ENCODE measurements at places on chromosomes 6 and 20.
A peak's percentile ranks its signal among the peaks of the same experiment; 100 is the strongest.

GRCh38 chr6:169404828-169405227, 151.2 kb upstream of the THBS2 start:
- DNase-seq, result no peak

- DNase-seq, result no peak
Observed at GRCh38 chr6:147604373-147604772, 95.9 kb downstream of the SAMD5 start.

DNA sequence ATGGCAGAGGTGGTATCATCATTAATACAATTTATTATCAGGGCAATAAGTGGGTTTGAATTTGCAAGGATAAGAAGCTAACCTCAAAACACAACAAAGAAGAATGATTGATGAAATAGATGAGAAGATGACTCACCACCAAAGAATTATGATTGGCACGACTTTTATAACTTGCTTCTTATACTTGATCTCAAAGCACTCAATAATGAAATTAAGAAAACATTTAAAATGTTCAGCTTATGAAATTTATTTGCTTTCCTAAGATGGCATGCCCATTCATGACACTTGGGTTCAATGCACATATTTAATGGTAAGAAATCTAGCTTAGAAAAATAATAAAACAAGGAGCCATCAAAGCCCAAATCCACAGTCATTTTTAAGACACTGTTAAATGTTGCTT, 477.5 kb downstream of the GJA1 start:
- no peak for DNase-seq

GRCh38 chr6:24415753-24416152, 13.0 kb downstream of the MRS2 start:
- no peak for DNase-seq

GRCh38 chr20:61322151-61322865, 70.2 kb downstream of the CDH4 start:
- no peak for DNase-seq

- DNase-seq, result no peak
Observed at GRCh38 chr20:57481281-57481711, 43.6 kb downstream of the CTCFL start.

DNA sequence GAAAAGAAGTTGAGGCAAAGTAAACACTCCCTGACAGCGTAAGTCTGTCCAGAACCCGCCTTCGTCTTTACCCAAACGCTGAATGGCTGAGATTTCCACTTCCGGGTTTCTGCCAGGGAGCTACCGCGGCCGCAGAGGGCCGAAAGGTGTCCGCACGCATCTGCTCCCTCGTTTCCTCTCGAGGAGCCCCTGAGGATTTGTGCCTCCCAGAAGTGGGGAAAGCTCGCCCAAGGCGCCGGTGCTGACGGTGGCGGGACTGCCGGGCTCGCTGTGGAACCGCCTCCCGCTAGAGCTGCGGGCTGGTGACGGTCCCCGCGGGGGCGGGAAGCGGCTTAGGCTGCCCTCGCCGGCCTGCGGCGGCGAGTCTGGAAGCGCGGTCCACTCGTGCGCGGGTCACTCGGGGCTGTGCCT, 1760.2 kb upstream of the DEFB115 start:
- DNase-seq, result no peak

DNA sequence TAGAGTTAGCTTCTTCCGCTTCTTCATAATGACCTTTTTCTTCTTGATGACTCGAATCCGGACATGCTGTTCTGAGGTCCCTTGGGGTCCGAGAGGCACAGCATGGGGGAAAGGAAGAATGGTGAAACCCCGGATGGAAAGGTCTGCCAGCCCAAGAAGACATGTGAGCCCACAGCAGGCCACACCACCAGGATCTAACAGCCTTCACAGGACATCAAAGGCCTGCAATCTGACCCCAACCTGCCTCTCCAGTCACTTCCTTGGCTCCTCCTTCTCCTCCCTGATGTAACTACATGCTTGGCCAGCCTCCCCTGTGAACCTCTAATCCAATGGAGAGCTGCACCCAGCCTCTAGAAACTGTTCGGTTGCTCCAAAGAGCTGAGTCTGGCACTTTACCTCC, 1.6 kb downstream of the CPXM1 start:
- no peak for DNase-seq

GRCh38 chr6:167098825-167099225, 24.1 kb upstream of the CCR6 start:
- no peak for DNase-seq

- no peak for DNase-seq
Observed at GRCh38 chr6:148151896-148152643, 190.6 kb upstream of the SASH1 start.

DNA sequence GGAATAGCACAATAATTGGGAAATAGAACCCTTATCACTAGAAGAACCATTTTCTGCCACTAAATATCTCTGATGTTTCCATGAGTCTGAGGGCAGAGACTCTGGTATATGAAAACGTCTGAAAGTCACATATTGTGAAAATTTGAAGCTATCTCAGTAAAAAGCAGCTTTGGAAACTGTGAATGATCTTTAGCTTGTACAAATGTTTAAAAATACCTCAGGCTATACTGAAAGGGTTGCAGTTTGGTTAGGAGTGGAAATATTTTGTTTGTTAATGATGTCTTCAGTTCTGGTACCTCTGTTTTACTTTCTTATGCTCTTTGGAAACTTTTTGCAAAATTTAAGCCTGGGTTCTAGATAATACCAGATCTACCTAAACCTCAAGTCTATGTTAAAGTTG, 135.0 kb downstream of the SLC16A10 start:
- DNase-seq, result no peak

- DNase-seq, result no peak
Observed at GRCh38 chr6:40909811-40910210, 129.2 kb downstream of the UNC5CL start.

- peak; percentile 56 for DNase-seq
Observed at GRCh38 chr6:53718597-53719460, 53.3 kb upstream of the KLHL31 start.

DNA sequence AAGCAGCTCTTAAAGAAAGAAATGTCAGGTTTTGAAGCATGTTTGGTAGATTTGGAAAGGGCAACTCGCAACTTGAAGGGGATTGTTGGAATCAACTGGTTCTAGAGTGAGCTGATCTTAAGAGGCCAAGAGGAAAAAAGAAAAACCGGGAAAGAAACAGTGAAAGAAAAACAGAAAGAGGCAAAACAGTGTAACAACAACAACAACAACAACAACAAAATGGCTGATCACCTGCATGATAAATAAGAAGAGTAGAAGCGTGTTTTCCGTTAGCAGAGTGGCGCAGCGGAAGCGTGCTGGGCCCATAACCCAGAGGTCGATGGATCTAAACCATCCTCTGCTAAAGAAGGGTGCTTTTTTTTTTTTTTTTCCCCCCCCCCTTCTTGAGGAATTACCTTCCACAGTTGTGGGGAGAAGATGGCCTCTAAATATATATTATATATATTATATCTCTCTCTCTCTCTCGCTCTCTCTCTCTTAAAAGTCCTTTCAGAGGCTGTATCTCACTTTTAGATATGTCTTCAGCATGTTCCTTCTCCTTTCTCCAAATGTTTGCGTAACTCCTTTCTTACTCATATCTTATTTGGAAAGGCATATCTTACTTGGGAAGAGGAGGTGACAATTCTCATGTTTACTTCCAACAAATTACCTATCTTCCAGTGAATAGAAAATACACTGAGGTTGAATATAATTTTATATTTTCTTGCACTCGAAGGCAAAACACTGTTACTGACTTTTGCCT, 134.4 kb downstream of the OR2B2 start:
- DNase-seq, result no peak

DNA sequence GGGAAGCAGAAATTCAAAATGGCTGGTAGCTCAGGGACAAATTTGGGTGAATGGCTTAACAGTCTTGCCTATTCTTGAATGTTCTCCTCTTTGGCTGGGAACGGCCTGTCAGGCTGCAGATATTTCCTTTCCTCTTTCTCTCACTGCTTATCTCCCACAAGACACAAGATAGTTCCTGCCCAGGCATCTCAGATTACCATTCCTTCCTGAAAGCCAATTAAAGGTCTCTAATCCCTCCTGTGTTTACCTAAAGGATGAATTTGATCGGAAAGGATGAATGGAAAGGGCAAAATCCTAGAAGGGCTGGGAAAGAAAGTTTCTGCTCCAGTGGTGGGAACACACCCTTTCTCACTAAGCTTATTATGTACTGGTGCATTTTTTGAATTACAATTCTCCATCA, 95.9 kb upstream of the JAG1 start:
- no peak for DNase-seq

GRCh38 chr6:32176476-32177182, 745 bp upstream of the AGPAT1 start:
- no peak for DNase-seq

DNA sequence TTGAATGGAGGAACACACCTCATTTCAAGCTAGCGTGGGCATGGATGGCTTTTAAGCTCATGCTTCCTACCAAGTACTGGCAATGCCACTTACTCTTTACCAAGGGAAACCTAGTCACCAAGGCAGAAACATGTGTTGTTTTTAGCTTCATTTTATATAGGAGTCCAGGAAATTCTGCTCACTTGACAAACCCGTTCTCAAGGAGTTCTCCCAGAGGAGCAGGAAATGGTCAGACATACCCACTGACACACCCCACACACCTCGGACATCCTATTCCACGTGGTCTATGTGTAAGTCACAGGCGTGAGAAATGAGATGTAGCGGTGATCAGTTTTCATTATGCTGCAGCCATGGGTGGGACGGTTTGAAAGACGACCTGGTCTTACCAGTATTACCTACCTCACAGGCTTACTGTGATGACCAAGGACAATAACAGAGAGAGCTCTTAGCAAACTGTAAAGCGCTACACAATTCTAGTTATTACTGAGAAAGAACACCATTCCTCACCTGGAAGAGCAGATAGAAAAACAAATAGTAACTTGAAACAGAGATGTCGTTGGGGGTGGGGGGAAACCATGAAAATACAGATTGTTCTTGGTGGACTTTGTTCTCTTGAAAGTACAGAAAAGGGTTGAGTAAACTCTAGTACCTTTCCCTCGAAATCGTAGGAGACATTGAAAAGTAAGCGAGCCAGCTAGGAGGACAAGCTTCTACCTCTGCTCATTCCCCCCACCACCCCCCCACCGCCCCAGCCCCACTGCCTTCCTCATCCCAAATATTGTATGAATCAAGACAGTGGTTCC, 1.7 kb downstream of the CNKSR3 start:
- peak; percentile 47 for DNase-seq

DNA sequence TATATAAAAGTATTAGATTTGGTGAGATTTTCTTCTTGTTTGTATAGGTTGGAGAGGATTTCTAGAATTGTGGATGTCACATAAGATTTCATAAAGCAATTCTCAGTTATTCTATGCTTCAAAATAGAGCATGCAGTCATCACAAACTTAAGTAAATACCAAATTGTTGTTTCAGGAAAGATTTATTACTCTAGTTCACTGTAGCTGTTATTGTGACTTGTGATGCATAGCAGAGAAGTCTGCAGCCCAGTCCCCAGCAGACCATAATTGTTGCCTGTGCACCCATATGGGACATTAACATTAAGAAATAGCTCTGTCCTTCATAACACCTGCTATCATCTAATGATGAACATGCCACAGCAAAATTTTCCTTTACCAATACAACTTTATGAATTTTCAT, 228.0 kb upstream of the FAM83B start:
- no peak for DNase-seq

- DNase-seq, result no peak
Observed at GRCh38 chr20:8986631-8987030, 82.3 kb upstream of the PLCB4 start.

DNA sequence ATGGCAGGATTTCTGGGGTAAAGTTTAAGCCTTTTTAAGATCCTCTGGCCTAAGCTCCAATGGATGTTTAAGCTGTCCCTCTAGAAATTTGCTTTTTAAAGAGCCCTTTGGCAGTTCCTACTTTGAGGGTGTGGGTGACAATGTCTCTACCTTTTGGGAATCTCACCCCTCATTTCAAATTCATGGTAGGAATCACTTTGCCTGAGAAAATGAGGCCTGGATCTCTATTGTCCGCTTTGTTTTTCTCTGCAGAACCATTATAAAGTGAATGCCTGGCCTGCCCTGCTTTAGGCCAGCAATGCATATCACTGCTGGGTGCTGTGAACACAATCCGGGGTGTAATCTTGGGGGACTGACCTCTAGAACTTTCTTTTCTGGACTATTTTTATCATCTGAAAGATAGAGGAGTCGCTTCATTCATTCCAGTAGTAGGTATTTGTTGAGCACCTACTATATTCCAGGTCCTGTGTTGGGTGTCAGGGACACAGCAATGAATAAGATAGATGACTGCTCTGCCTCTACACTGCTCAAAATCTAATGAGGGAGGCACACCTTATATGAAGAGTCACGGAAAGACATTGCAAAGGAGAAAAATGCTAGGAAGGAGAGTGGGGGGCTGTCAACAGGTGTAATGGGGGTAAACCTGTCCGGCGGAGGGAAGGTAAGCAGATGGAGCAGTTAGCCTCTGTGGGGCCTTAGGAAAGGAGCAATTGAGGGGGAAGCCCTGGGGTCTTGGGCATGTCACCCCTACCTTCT, 8.6 kb upstream of the COMMD7 start:
- DNase-seq, result no peak

GRCh38 chr6:143264379-143264778, 186.1 kb downstream of the ADAT2 start:
- DNase-seq, result no peak

DNA sequence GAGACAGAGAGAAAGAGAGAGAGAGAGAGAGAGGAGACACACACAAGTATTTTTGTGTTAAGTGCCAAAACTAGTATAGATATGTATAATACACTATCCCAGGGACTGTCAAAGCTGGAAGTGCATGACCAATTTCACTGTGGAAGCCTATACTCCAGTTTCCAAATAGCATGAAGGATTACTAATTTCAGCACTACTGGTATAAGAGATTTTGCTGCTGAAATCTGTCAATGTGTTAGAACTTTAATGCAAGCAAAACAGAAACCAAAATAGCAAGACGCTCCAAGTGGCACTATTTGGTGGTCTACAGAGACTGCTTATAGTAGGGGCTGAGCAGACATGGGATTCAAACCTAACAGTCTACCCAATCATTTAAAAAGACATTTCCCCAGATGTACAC, 284.8 kb downstream of the BTBD9 start:
- DNase-seq, result no peak

DNA sequence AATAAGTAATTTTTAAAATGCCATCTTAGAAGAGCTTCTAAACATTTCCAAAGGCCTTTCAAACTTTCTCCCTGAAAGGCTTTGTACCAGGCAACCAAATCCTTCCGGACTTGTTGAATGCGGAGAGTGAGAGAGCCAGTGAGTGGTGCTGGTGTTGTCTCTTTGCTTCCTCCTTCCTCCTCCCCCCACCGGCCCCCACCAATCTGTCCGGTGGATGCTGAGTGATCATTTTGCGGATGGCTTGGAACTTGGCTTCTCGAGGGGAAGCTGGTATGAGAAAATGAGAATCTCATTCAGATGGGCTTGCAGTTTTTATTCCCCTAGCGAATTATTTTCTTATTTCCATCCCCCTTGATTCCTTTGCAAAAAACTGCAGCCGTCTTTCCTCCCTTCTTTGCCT, 97.3 kb downstream of the ANKRD60 start:
- DNase-seq, result no peak

- peak; percentile 41 for DNase-seq
Observed at GRCh38 chr6:22025468-22026163, 271.2 kb downstream of the PRL start.

- DNase-seq, result no peak
Observed at GRCh38 chr20:31758991-31759390, 19.9 kb downstream of the TPX2 start.

- DNase-seq, result no peak
Observed at GRCh38 chr6:134148566-134148965, 96.1 kb upstream of the SLC2A12 start.

All from erythroblast (primary cell).